ENCODE measurements at places on chromosomes 16 and 17. TPM values are rescaled to one million over a fixed set of nuclear protein-coding genes. Genes with fewer than 3 reads are reported as not detected.

GRCh38 chr17:1553354-1554266 is 9.0 kb downstream of the PITPNA start:
- DNase-seq, result no peak

DNA sequence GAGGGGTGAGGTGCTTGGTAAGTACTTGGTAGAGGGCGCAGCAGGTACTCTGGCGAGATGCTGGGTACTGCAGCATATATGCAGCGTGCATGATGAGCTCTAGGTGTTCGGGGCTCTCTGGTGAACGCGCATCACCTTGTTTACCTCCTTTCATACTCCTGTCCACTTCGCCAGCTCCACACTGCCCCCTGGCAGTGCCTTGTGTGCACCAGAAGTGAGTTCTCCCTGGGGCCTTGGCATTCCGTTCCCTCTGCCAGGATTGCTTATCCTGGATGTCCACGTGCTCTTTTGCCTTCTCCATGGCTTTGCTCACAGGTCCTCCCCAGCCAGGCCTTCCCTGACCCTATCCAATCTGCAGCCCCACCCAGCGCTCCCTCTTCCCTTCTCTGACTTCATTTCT is 154.2 kb downstream of the MRM1 start:
- no peak for DNase-seq

DNA sequence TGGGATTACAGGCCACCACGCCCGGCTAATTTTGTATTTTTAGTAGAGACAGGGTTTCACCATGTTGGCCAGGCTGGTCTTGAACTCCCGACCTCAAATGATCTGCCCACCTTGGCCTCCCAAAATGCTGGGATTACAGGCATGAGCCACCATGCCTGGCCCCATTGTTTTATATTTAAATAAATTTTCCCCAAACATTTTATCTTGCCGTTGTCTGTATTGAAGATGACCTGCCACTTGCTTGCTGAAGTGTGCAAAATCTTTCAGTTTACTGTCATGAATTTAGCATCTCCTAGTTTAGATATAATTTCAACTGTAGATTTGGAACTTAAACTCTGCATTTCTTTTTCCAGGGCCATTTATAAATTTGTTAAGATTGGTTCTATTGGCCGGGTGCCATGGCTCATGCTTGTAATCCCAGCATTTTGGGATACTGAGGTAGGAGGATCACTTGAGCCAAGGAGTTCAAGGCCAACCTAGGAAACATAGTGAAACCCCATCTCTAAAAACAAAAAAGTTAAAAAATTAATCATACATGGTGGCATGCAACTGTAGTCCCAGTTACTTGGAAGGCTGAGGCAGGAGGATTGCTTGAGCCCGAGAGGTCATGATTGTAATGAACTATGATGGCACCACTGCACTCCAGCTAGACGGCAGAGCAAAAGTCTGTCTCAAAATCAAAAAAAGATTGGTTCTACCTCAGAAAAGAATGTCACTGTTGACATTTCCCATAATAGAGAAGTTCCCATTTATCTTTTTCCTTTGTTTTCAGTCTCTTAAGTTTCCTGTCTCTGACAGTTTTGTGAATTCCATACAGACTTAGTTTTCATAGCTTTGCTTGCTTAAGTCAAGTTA is 84.4 kb downstream of the VMP1 start:
- DNase-seq, result no peak

- no peak for DNase-seq
Observed at GRCh38 chr16:22152316-22152715, 10.0 kb upstream of the SDR42E2 start.

GRCh38 chr17:43528319-43528987 is 17.7 kb downstream of the ETV4 start:
- DNase-seq, result no peak

DNA sequence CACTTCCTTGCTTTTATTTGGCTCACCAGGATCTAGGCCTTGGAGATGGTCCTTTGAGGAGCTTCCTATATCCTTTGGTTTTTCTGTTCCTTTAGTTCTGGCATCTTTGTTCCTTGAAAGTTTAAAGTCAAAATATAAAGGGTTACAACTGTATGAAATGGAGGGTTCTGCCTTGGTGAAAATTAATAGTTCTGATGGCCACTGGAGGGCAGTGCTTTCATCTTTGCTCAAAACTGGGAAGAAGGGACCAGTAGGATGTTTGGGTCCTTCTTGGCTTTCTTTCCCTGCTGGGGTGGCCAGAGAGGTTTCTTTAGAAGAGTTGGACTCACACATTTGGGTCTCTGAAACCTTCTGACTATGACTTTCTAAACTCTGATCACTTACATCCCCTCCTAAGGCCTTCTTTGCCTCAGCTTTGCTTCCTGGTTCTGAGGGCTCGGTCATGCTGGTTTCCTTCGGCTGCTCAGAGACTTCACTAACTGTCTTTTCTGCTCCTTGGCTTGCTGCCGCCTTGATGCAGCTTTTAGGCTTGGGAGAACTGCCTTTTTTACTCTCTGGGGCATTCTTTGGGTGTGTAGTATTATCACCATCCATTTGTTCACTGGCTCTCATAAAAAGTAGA is 10.9 kb upstream of the ITGA2B start:
- DNase-seq, result no peak

GRCh38 chr17:40121181-40122135 is at the start of gene MSL1:
TSS of gene MSL1 (plus strand) at chr17:40121971. CDS start at chr17:40122613, 642 bp downstream.
- no peak for DNase-seq

GRCh38 chr17:41054025-41054424 is 1.0 kb downstream of the KRTAP2-2 start:
- no peak for DNase-seq

DNA sequence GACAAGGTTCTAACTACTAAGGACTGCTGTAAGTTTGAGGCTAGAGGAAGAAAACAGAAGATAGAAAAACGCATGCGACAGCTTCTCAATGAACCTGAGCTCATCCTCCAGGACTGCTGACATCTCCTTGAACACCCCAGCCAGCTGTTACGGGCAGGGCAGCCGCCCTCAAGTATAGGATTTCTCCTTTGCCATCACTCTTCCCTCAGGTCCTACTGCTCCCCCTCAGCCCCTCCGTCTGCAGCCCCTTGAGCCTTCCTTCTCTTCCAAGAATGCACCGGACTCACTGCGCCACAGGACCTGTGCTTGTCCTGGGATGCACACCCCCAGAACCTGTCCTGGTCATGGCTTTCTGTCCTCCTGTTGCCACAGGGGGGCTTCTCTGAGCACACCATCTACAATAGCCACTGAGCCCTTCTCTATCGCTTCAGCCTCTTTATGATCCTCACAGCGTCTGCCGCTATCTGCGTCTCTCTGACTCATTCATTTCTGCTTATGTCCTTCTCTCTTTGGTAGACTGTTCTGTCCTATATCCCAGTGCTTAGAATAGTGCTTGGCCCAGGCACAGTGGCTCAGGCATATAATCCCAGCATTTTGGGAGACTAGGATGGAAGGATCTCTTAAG is 15.7 kb upstream of the XYLT2 start:
- no peak for DNase-seq

GRCh38 chr17:80633207-80633606 is 88.6 kb downstream of the RPTOR start:
- no peak for DNase-seq

DNA sequence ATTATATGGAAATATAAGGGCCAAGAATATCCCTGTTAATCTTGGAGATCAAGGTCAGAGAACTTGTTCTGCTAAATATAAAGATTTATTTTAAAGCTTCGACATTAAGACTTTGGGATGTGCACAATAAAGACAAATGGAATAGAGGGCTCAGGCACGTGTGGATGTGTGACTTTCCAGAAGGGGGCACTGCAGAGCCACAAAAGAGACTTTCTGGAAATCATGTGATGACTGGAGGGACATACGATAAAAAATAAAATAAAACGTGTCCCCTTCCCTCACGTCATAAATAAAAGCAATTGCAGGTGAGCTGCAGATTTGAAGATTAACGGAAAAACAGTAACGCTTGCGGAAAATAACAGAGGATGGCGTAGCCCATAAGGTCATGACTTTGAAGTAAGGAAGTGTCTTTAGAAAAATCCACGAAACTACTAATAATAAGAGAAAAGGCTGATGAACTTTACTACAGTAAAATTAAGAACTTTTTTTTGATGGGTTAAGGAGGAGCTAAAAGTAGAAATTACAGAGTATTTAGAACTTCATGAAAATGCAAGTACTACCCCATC is 9.4 kb upstream of the ENGASE start:
- DNase-seq, result no peak

DNA sequence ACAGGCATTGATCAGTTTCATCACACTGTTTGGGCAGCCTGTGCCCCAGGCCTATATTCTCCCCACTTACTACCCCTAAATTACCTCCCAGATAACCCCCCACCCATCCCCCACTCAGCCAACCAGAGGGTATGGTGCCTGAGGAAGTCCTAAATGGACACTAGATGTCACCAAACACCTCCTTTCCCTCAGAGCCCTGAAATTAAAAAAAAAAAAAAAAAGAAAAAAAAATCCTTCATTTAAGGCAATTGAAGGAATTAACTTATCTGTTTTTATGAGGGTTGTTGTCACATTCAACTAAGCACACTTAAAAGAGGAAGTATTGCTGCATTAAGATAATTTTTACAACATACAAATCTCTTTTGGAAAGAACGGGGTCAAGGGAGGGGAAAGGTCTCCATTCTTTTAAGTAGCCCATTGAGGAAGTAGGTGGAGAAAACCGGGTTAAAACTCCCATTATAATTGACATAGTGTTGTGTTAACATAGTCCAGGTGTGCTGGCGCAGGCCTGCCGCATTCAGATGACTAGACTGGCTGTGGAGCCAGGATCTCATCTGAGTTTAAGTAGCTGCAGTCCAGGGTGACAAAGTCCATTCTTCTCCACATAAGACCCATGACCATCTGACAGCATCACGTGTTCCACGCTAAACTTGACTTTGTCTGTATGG is 46.3 kb downstream of the SNX11 start:
- DNase-seq, result no peak

GRCh38 chr16:12532871-12533610 is 270.6 kb downstream of the CPPED1 start:
- DNase-seq, result no peak

DNA sequence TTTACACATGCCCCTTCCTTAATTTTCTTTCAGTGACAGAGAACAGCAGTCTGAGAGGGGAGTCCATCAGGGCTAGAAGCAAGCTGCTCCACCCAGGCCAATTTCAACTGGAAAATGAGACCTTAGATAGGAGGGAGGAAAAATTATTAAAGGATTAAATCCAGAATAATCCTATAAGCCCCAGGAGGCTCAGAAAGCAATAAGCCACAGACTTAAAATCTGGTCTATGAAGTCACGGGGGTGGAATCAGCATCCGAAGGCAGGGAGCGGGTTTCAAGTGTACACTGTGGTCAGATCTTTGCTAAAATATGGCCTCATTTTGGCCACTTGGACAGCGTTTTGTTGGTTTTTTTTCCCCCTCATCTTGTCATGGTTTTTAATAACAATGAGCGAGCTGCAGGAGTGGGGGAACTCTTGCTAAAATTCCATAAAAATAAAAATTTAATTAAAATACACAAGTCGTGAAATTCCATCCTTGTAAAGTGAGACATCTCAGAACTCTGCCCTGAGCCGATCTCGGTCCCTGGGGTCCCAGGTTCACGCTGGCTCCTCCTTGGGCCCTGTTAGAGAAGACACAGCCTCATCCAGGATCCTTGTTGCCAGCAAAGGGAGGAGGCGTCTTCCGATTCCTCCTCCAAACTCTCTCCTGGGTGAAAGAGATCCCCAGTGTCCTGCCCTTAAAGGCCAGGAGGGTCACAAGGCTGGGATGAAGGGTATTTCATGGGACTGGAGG is 51.6 kb upstream of the ETV4 start:
- DNase-seq, result no peak

GRCh38 chr17:50133769-50134099 is 3.8 kb upstream of the SAMD14 start:
- DNase-seq, result no peak

GRCh38 chr16:29231244-29231643 is 175.3 kb downstream of the NPIPB11 start:
- DNase-seq, result no peak

GRCh38 chr16:87644596-87644995 is 42.3 kb downstream of the JPH3 start:
- DNase-seq, result no peak

DNA sequence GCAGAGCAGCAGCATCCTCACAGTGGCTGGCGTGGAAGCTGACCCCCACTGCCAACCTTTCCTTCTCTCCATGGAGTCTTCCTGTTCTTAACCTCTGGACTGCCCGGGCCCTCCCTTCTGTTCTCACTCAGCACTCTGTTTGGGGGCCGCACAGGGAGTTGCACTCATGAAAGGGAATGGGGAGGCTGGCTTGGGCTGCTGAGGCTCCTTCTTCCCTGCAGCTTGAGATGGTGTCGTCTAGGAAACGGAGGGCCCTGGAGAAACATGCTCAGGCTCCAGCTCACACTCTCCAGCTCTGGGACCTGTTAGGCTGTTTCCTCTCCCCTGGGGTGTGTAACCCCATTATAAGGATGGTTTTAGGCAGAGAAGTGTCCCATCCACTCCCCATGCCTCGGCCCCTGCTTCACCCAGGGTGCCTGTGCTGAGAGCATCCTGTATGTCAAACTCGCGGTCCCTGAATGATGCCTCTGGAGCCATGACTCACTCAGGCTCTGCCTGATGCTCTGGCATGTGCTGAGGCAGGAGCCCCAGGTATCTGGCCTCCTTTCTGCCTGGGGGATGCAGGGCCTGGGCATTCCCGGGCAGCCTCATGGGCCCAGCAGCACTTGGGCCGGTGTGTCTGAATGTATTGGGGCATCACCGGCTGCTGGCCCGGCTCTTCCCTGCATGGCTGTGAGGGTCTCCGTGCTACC is 18.9 kb downstream of the TMEM94 start:
- DNase-seq, result no peak

DNA sequence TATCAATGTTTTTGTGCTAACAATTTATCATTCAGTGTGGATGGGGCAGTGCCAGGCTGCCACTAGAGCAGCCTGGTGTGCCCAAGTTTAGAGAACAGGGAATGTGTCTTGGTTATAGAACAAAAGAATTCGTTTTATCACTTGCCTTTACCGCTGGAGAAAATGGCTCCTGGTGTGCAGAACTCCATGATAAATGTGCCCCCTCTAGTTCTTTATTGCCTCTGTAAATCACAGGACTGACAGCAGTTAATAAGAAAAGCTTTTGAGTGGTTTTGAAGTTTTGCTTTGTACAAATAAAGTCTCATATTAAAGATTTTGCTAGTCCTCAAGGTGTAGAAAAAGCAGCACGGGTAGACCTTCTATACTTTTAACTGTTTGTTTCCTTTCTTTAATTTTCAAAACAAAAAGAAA is 28.2 kb upstream of the PSMD7 start:
- no peak for DNase-seq

- no peak for DNase-seq
Observed at GRCh38 chr16:19555938-19556771, 652 bp downstream of the VPS35L start.

SPATA22 gene
- total RNA-seq, result 1.0 TPM

SOCS1 gene
- total RNA-seq, result 6.9 TPM

MT4 gene
- not detected for total RNA-seq

USP43 gene
- total RNA-seq, result 0.74 TPM

GPR179 gene
- 0.11 TPM for total RNA-seq

ZKSCAN2 gene
- 6.8 TPM for total RNA-seq

PLD6 gene
- total RNA-seq, result 2.8 TPM

ABCC6 gene
- 2.8 TPM for total RNA-seq

All from urinary bladder (tissue), 4 donors.